ENCODE measurements at places on chromosomes 2 and 18. TPM values are rescaled to one million over a fixed set of nuclear protein-coding genes. Genes with fewer than 3 reads are reported as not detected.
A peak's percentile ranks its signal among the peaks of the same experiment; 100 is the strongest.

Gene SERPINB7
- total RNA-seq = 0.58 TPM

Gene RGPD3
- 0.05 TPM for total RNA-seq

Gene SLC23A3
- 1.3 TPM for total RNA-seq

Gene OTX1
- total RNA-seq = not detected

Gene NEU2
- total RNA-seq = not detected

Gene DUSP19
- total RNA-seq = 1.4 TPM

Gene SIX3
- total RNA-seq = not detected

Gene CDH2
- 104 TPM for total RNA-seq

Gene ALMS1
- 17.4 TPM for total RNA-seq

- no peak for DNase-seq
Observed at GRCh38 chr18:31261792-31262582, 56.0 kb upstream of the DSG1 start.

DNA sequence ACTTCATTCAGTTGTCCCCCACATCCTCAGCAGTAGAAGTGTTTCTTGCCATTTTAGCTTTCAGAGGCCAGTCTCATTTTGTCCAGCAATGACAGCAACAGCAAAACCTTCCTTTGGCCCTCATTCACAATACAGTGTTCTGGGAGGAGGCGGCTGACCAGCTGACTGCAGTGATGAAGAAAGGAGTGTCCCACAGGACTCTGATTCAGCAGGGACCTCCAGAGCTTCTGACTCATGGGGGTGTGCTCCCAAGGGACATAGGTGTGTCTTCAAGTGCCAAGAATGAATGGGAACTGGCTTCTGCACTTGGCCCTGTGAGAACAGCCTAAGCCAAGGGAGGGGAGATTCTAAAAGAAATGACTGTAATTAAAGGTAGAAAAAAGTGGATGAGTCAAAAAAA is 147.0 kb upstream of the PELI1 start:
- no peak for DNase-seq

DNA sequence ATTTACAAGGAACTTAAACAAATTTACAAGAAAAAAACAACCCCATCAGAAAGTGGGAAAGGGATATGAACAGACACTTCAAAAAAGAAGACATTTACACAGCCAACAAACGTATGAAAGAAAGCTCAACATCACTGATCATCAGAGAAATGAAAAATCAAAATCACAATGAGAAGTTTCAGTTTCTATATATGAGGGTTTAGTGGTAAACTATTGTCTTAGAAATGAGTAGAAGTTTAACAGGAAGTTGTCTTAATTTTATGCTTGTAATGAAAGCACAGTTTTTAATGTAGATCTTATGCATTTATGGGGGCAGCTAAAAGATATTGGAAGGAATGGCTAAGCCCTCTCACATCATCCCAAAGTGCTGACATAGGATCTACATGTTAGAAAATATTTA is 325.4 kb downstream of the ERBB4 start:
- no peak for DNase-seq

DNA sequence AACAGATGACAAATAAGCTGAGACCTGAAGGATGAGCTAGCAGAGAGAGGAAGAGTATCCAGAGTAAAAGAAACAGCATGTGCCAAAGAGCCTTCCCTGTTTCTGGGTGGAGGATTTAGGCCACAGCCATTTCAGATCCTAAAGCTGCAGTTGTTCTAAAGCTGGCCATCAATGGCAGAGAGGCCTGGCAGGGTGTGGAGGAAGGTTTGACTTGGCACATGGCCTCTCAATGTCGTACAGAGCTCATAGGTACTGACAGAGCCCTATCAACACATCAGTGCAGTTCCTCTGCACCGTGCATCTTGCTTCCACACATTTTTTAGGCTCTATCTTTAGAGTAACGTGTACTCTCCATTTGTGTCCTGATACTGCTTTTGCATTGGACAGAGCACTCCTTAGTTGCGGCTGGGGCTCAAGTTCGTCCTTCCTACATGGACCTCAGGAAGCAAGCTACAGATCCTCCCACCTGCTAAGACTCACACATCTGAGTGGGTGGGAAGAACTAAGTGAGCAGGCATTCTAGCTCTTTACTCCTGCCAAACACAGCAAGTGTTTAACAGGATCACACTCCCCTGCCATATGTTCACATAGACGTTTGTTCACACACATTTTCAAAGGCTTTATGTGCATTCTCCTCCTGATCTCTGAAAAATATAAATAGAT is 3.0 kb upstream of the CHMP3 start:
- no peak for DNase-seq

DNA sequence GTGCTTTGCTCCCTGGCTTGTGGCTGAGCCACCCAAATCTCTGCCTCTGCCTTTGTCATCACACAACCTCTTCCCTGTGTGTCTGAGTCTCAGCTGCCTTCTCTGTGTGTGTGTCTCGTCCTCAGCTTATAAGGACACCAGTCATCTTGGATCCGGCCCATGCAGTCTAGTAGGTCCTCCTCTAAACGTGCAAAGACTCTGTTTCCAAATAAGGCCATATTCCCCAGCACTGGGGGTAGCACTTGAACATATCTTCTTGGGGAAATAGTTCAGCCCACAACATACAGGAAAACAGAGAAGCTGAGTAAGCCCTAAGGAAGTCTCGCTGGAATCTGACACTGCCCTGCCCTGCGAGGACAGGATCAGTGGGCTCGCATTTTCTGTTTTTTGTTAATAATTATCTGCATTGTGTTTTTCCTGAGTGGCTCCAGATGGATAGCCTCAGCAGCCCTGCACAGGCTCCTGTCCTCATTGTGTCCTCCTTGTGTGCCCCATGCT is 42.1 kb downstream of the MTCL1 start:
- DNase-seq = peak; percentile 77

- DNase-seq = no peak
Observed at GRCh38 chr2:98419977-98420725, 24.5 kb upstream of the INPP4A start.

- no peak for DNase-seq
Observed at GRCh38 chr2:198615972-198616371, 811.6 kb downstream of the PLCL1 start.

DNA sequence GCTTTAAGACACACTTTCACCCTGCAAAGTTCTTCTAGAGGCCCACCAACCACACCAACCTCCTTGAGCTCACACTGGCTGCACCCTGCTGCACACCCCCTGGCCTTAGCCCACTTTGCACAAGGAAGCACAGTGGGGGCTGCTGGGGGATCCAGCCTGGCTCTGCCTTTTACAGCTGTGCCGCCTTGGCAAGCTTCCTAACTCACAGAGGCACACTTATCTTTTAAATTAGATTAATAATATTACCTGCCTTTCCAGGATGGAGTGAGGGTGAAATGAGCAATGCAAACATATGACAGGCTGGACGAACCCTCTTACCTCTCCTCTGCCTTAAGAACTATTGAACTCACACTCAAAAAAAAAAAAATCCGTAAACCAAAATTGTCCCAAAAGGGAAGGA is 715.8 kb upstream of the ID2 start:
- no peak for DNase-seq

- no peak for DNase-seq
Observed at GRCh38 chr2:88831071-88831791, 139.8 kb downstream of the RPIA start.

GRCh38 chr2:239642406-239643004 is 241.7 kb upstream of the HDAC4 start:
- no peak for DNase-seq

- peak; percentile 9 for DNase-seq
Observed at GRCh38 chr2:157302492-157303099, 23.0 kb downstream of the ERMN start.

- no peak for DNase-seq
Observed at GRCh38 chr18:78820161-78820834, 159.3 kb upstream of the SALL3 start.

- DNase-seq = no peak
Observed at GRCh38 chr18:59672235-59672711, 24.9 kb downstream of the CCBE1 start.

Measured in glomerular endothelial cell (primary cell).